ENCODE measurements at places on chromosomes 1 and 21.

GRCh38 chr1:79667166-79667565 lies 660.6 kb upstream of the ADGRL4 start:
- no peak for DNase-seq

GRCh38 chr1:39268112-39268581 lies 63.7 kb downstream of the MACF1 start:
- no peak for DNase-seq

- peak; percentile 33 for DNase-seq
Observed at GRCh38 chr1:42747125-42747524, 7.1 kb upstream of the CLDN19 start.

DNA sequence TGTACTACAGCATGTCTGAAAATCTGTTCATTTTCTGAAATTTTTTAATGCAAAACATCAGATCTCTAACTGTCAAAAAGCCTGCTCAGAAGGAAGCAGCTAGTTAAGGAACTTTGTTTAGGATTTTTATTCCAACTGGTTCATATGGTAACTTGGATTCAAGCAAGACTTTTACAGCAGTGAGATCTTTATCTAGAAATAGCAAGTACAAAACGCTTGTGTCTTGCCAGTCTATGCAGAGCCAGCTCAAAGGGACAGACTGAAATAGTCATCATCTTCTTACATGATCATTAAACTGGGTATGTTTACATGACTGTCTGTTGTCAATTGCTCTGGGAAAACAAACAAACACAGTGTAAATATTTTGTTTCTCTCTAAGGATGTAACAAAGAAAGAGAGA lies 37.6 kb downstream of the DDAH1 start:
- DNase-seq, result no peak

GRCh38 chr21:22083899-22084298 lies 1085.7 kb downstream of the NCAM2 start:
- DNase-seq, result no peak

- peak; percentile 75 for DNase-seq
Observed at GRCh38 chr1:89987159-89987819, 7.6 kb upstream of the ZNF326 start.

- DNase-seq, result no peak
Observed at GRCh38 chr1:178353524-178353923, 143.2 kb downstream of the CLEC20A start.

DNA sequence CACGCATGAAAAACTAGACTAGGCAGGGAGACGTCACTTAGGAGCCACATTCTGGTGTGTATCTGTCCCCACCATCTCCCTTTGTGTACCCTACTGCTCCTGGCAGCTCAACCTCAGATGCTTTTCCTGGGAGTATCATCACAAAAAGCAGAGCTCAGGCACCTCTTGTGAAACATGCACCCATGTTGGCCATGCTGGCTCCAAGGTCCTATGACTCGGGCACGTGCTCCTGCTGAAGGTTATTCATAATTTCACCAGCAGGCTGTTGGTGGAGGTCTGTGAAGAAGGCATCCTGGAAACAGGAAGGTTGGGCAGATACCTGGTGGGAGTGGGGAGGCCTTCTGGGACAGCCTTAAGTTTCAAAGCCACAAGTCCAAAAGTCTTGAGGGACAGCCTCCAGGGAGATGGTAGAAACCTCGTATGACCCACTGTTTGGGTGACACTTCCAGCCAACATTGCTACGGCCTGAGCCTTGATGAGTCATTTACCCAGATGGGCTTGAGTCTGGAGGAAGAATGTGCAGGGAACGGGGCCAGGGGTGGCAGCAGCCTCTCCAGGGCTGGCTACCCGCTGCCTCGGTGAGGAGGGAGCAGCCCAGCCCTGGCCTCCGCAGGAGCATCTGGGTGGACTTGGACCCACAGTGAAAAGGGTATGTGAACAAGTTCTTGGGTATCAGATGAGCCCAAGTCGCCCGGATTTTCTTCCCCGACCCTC lies 75.8 kb downstream of the PGBD5 start:
- DNase-seq, result no peak

- no peak for DNase-seq
Observed at GRCh38 chr1:41344708-41345159, 16.5 kb upstream of the FOXO6 start.

- no peak for DNase-seq
Observed at GRCh38 chr1:112697781-112698201, 9.1 kb downstream of the RHOC start.

DNA sequence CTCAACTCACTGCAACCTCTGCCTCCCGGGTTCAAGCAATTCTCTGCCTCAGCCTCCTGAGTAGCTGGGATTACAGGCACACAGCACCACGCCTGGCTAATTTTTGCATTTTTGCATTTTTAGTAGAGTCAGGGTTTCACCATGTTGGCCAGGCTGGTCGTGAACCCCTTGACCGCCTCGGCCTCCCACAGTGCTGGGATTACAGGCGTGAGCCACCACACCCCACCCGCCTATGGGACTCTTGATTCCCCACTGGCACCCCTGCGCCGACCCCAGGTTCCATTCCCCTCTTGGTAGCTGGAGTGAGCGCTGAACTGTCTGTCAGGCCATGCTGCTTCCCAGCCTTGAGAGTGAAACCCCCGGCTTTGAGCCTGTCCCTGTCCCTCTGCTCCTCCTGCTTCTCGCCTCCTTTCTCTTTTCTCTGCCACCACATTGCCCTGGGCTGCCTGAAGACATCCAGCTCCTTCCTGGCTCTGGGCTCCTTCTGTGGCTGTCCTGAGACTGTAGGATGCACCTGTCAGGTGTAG lies 48.8 kb downstream of the IER5 start:
- DNase-seq, result no peak

- no peak for DNase-seq
Observed at GRCh38 chr1:10794724-10795275, 1.6 kb downstream of the CASZ1 start.

DNA sequence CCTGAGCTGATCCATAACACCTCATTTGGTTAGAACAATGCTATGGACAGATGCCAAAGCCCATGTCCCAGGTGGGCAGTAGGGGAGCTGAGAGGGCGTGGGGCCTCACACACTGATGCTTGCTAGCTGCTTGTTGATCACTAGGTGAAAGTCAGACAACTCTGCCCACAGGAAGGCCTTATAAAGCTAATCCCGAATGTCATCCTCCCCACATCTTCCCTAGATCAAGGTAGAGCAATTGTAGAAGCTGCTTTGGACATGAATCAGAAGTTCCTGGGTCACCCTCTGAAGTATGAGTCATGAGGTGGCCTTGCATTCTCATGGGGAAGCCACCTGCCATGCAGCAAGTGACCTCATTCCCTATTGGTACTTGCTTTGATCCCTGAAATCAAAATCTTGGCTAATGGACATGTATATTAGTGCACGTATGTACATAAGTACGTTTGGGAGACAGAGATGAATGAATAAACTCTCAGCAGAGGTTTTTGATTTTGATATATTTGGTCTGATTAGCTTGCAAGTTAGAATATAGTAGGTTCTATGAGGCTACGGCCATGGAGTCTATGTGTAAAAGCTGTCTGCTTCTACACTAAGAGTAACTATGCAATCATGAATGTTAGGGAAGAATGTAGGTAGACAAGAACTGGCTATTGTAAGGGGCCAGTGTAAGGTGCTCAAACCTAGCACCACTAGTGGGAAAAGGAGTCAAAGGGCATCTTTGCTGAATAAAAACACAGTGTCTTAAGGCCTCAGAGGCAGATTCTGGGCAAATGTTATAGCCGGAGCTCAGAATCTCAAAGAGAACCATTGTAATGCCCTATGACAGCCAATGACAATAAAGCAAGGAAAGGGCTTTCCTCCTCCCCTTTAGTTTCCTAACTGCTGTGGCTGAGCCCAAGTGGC lies 52.6 kb downstream of the ABCA4 start:
- DNase-seq, result no peak

GRCh38 chr1:94772230-94772641 lies 47.9 kb upstream of the SLC44A3 start:
- no peak for DNase-seq

DNA sequence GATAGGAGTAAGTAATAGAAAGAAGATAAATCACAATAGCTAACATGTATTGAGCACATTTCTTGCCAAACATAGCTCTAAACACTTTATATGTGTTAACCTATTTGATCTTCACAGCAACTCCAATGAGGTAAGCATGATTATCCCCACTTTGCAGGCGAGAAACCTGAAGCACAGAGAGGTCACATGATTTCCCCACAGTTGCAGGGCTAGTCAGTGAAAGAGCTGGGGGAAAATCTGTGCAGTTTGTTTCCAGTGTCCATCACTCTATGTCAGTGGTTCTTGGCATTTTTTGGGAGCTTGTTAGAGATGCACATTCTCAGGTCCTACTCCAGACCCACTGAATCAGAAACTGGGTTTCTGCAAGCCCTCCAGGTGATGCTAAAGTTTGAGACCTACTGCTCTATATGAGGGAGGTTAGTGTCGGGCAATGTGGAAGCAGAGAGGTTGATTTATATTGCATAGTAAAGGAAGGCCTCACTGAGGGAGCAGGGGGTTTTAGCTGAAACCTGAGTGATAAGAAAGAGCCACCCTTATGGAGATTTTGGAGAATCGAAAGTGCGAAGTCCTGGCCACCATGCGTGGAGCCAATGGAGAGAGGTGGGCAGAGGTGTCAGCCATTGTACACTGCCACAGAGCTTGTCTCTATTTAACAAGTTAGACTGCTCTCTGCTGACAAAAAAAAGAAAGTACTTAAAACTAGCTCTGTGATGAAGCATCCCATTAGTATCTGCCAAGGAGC lies 20.9 kb downstream of the MCOLN3 start:
- no peak for DNase-seq

DNA sequence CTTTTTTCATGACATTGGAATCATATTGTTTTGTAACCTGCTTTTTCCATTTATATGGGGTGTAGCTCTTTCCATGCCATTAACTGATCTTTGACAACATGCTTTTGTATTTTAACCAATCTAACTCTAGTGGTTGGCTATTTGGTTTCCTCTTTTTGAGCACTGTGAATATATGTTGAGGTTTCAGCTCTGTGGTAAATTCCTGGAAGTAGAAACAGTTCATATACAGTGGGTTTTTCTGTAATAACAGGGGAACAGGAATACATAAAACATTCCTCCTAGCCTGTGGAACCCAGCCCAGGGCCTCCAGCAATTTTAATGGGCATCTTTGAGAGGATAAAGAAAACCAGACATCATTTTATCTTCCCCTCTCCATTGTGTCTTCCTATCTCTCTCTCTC lies 17.4 kb downstream of the AZIN2 start:
- DNase-seq, result no peak

DNA sequence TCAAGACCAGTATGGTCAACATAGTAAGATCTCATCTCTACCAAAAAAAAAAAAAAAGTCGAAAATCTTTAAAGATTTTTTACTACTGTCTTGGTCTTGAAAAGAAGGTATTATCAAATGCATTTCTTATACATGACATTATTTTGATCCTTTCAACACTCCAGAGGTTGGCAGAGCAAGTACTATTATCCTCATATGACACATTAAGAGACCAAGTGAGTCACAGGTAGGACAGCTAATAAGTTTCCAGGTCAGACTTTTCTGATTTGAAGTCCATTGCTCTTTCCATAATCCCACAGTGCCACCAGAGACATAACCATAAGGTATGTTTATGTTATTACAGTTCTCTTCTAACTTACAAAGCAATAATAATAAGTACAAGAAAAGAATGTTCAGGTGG lies 15.2 kb downstream of the DBT start:
- DNase-seq, result no peak

- DNase-seq, result no peak
Observed at GRCh38 chr1:172162236-172162635, 258.2 kb upstream of the C1orf105 start.

GRCh38 chr1:1281533-1282321 lies 1.5 kb downstream of the SCNN1D start:
- no peak for DNase-seq

GRCh38 chr1:12057940-12058687 lies 5.0 kb upstream of the TNFRSF8 start:
- no peak for DNase-seq

GRCh38 chr21:38675182-38675824 lies 130.4 kb upstream of the ETS2 start:
- DNase-seq, result no peak

DNA sequence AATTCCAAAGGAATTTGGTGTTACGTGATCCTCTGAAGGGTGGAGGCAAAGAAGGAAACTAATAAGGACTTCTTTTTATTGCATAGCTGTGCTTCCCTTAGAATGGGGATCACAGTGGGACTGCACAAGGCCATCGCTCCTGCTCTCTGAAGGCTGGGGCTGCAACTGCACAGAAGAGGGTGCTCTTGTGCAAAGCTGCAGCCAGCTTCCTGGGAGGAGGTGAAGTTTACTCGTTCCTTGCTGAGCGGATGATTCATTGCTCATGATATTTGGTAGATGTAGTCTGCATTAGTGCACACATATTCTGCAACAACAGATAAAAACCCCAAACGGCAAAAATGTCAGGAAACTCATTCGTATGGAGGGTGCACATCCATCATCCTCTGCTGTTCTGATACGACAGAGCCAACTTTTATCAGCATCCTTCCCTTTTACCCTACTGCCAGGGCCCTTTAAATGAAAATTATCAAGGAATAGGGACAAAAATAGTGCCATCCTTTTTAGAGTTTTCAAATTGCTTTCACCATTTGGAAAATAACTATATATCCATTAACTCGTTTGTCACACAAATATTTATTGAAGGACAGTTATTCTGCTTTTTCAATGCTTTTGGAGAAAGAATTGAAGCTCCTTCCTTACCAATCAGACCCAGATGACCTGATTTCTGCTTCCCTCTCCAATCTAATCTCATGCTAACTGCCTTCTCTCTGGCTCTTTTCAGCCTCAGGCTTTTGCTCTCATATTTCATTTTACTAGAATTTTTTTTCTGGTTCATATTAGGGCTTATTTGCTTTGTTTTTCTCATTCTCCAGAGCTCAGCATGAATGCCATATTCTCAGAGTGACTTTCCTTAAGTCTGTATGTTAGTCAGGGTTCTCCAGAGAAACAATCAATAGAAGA lies 263.6 kb downstream of the DUSP10 start:
- DNase-seq, result no peak

DNA sequence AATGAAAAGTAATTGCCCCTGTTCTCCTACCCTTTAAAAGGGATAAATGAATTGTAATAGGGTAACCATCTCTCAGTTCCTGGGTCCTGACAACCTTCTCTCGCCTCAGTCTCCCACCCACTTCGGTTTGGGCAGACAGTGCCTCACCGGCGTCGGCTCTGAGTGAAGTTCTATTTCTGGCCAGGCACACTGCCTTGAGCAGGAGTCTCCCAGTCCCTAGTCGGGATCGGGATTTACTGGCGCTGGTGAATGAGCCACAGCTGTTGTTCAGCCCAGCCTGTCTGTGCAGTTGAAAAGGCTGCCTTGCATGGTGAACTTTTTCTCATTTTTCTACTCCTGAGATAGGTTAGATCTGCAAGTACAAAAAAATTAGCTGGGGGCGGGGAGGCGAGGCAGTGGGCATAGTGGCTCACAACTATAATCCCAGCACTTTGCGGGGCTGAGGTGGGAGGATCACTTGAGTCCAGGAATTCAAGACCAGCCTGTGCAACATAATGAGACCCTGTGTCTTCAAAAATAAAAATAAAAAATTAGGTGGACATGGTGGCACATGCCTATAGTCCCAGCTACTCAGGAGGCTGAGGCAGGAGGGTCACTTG lies 7.4 kb downstream of the PLEKHM2 start:
- DNase-seq, result no peak

- no peak for DNase-seq
Observed at GRCh38 chr1:28437924-28438699, 67.7 kb upstream of the RCC1 start.

GRCh38 chr1:209134001-209134400 lies 449.5 kb upstream of the CAMK1G start:
- no peak for DNase-seq

GRCh38 chr1:13828454-13829151 lies 128.6 kb downstream of the PRDM2 start:
- DNase-seq, result no peak

GRCh38 chr1:17935230-17935629 lies 172.4 kb upstream of the IGSF21 start:
- DNase-seq, result no peak

- DNase-seq, result no peak
Observed at GRCh38 chr1:66267201-66267940, 266.6 kb upstream of the SGIP1 start.

Measured in stimulated activated naive CD4-positive, alpha-beta T cell (primary cell).